ENCODE measurements at places on chromosomes 16 and 17.

DNA sequence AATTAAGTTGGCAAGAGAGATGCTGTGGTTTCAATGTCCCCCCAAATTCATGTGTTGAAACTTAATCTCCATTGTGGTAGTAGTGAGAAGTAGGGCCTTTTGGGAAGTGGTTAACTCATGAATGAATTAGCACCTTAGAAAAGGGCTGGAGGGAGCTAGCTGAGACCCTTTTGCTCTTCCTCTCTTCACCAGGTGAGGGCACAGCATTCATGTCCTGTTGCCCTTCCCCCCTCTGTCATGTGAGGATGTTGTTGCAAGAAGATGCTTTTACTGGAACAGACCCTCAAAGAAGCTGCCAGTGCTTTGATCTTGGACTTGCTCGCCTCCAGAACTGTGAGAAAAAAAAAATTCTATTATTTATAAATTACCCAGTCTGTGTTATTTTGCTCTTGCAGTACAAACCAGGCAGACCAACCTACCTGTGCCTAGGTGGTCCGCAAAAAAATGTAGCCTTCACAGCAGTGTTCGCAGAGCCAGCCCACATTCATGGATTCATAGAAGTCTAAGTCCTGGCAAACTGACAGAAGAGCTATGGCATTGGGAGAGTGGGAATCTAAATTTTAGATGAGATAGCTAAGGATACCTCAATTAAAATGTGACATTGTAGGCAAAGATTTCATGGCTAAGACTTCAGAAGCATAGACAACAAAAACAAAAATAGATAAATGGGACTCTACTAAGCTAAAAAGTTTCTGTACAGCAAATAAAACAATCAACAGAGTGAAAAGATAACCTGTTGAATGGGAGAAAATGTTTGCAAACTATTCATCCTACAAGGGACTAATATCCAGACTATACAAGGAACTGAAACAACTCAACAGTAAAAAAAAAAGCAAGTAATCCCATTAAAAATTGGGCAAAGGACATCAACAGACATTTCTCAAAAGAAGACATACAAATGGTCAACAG lies 32.0 kb upstream of the ABCA5 start:
- DNase-seq = no peak

DNA sequence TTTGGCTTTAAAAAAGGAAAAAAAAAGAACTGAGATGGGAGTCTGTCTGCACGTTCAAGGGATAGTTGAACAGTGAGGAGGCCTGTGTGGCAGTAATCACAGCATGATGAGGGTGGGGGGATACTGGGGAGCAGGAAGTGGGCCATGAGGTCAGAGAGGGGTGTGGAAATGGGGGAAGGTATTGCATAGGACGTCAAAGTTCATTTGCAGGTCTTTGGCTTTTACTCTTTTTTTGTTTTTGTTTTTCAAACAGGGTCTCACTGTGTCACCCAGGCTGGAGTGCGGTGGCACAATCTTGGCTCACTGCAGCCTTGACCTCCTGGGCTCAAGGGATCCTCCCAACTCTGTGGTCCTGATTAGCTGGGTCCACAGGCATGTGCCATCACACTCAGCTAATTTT lies 19.0 kb downstream of the WWP2 start:
- no peak for DNase-seq

- no peak for DNase-seq
These were observed 22.4 kb downstream of the RBL2 start for GRCh38 chr16:53456625-53457024.

GRCh38 chr16:7976563-7976962 lies 613.7 kb downstream of the TMEM114 start:
- no peak for DNase-seq

- DNase-seq = no peak
These were observed 23.4 kb downstream of the DCAF7 start for GRCh38 chr17:63573634-63574033.

DNA sequence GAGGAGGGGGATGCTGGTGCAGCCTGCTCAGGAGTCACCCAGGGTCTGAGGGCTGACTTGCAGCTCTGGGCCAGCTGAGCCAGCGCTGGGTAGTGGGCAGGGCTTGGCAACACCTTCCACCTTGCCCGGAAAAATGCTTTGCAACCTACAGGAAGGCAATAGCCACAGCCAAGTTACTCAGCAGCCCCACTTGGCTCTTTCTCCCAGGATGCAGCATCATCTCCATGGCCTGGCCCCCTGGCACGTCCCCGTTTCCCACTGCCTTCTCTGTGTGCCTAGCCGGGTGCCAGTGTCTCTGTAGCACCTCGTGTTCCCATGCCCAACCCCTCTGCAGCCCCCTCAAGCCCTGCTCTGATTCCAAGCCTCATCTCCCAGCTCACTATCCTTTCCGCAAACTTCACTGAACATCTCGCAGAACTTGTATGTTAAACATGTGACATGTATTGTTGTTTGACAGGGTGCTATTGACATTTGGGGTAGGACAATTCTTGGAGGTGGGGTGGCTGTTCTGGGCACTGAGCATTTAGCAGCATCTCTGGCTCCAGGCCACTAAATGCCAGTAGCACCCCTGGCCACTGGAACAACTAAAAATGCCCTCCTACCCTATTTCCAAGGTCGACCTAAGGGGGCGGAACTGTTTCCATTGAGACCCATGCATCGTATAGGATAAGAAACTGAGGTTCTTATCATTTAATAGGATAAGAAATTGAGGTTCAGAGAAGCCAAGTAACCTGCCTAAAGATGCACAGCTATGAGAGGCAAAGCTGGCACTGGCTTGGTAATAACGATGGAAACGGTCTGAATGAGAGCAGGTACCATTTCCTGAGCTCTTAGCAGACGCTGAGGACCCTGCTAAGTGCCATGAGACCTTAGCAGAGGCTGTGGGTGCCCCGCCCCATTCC lies 12.2 kb downstream of the DEXI start:
- no peak for DNase-seq

GRCh38 chr17:957856-958421 lies 21.6 kb downstream of the NXN start:
- DNase-seq = no peak

DNA sequence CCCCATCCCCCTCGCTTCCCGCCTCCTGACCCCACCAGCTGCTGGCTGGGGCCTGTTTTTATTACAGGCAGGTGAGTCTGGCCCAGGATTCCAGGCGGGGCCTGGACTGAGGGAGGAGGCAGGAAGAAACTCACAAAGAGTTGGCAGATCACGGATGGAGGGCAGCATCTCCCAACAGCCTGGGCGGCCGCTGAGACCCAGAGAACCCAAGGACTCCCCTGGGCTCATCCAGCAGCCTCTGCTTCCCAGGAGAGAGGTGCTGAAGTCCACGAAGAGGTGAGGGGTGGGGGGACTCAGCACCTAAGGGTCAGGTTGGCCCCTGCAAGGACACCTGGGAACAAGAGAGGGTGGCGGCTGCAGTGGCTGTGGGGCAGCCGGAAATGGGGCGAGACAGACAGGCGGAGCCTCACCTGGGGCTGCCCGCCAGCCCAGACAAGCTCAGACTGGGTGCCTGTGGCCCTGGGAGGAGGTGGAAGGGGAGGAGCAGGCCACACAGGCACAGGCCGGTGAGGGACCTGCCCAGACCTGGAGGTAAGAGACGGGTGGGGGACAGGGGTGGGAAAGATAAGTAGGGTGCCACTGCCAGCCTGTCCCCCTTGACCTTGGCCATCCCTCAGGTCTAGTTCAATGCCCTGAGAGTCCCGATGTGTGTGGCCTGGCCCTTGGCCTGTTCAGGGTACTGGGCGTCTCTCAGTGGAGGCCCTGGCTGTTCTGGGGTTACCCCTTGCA lies 8.7 kb upstream of the ADGRG1 start:
- DNase-seq = no peak

- DNase-seq = no peak
These were observed 40.2 kb downstream of the OSBPL7 start for GRCh38 chr17:47781397-47781796.

DNA sequence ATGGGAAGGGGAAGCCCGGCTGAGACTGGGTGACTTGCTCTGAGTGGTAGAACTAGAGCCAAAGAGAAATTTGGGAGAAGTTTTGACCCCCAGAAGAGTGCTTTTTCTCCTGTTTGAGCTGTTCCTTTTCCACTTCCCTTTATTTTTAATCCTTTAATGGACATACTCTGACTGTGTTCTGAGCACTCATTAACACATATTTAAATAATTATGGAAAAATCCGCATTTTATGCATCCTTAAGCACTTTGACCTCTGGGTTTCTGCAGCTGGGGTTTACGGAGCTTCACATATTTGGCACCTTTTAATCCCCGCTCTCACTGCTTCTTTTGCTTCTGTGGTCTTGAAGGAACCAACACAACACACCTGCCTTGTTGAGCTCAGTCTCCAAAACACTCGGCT lies 114.7 kb downstream of the FOXL1 start:
- DNase-seq = no peak

DNA sequence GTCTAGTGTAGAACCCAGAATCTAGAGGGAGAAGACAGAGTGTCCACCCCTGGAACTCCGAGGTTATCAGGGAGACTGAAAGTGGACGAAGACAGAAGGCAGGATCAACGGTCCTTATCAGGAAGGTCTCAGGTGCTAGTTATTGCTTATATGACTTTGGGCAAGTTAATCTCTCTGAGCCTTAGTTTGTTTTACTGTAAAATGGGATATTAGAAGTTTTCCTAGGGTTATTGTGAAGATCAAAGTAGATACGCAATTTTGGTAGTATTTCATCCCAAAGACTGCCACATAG lies 1.2 kb downstream of the RNF167 start:
- no peak for DNase-seq

DNA sequence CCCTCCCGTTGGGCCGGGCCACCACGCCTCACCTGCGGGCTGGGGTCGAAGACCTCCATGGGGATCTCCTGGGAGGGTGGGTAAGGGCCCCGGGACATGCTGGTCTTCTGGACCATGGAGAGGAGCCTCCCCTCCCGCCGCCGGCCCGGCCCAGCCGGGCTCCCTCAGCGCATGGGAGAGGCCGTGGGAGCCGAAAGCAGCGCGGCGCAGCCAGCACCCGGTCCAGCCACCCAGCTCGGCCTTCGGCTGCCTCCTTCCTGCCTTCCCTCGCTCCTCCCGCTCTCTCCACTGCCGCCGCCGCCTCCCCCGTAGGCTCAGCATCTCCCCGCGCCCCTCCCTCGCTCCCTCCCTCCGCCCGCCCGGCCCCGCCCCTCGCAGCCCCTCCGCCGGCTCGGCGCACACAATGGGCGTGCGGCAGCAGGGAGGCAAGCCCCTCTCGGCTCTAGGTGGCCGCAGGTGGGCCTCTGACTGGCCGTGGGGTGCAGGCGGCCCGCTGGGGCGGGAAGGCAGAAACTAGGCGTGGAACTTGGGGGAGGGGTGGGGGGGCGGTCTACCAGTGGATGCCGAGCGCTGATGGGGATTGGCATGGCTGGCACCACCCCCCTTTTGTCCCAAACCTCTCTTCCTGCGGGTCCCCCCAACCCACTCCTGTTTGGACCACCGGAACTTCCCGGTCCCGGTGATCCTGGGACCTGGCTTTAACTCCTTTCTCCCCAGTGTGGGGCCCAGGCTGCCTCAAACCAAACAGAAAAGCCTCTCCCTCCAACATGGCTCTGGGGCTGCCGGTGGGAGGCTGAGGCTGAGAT lies at the start of gene CACNB1:
Gene CACNB1 (minus strand): TSS at position 290 of the 806 bp plus-strand sequence. CDS start 174 bp downstream, at position 116.
- DNase-seq = no peak

DNA sequence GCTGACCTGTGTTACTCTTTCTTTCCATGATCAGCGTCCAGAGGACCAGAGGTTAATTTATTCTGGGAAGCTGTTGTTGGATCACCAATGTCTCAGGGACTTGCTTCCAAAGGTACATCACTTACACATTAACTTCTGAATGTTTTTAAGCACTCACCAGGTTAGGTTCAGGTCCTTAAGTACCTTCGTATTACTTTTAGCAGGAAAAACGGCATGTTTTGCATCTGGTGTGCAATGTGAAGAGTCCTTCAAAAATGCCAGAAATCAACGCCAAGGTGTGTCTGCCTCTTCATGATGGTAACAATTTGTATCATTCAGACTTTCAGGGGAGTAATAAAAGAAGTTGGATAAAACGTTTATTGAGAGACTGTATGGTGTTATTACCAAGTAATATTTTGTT lies 3.3 kb downstream of the HERPUD1 start:
- DNase-seq = no peak

GRCh38 chr17:10698096-10698818 lies 863 bp downstream of the ADPRM start:
- no peak for DNase-seq

- no peak for DNase-seq
These were observed 74.2 kb downstream of the VPS53 start for GRCh38 chr17:640436-640835.

GRCh38 chr17:78237401-78238012 lies 6.1 kb downstream of the TMEM235 start:
- DNase-seq = no peak

DNA sequence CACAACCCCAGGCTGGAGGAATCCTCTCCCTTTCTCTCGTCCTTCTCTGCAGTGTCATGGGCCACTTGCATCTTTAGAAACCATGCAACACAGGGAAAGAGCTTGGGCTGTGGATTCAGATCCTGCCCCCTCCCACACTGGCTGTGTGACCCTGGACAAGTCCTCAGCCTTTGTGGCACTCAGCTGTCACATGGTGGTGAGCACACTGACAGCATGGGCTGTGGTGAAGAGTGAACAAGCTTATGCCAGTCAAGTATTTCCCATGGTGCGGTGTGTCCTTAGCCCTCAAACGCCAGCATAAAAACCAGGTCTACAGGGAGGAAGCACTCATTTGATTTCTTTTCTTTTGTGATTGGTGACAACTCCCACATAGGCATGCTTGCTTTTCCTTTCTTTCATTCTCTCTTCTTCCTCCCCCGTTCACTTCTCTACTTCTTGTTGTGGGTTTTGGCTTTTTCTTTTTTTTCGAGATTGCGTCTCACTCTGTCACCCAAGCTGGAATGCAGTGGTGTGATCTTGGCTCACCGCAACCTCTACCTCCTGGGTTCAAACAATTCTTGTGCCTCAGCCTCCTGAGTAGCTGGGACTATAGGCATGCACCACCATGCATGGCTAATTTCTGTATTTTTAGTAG lies 314.2 kb downstream of the CPPED1 start:
- DNase-seq = no peak

- no peak for DNase-seq
These were observed 29.4 kb downstream of the AP2B1 start for GRCh38 chr17:35616536-35616935.

- no peak for DNase-seq
These were observed 28.1 kb upstream of the KRT17 start for GRCh38 chr17:41652461-41652970.

GRCh38 chr17:47315451-47316266 lies 8.1 kb upstream of the EFCAB13 start:
- DNase-seq = no peak

DNA sequence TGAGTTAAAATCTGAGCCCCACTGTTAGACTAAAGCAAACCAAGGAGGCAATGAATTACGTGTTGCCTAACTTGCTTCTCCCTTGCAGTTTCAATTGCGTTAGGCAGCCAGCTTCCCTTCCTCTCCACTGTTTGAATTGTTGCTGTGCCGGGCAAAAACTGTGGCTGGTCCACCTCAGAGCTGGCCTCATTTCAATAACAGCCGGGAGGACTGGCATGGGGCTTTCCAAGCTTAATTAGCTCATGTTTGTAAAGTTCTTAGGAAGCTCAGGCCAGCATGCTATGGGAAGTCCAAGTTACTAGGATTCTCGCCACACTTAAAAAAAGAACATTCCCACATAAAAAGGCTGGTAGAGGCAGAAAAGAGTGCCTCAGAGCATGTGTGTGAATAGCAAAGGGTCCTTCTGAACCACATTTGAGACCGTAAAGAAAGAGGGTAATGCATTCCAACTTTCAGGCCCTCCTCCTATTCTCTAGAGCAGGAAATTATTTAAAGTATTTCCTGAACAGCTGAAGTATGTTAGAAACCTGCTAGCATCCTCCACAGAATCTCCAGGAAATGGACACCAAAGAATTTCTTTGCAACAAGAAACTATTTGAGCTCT lies 79.0 kb upstream of the SMURF2 start:
- no peak for DNase-seq
